ENCODE measurements at places on chromosomes 2 and 18.

DNA sequence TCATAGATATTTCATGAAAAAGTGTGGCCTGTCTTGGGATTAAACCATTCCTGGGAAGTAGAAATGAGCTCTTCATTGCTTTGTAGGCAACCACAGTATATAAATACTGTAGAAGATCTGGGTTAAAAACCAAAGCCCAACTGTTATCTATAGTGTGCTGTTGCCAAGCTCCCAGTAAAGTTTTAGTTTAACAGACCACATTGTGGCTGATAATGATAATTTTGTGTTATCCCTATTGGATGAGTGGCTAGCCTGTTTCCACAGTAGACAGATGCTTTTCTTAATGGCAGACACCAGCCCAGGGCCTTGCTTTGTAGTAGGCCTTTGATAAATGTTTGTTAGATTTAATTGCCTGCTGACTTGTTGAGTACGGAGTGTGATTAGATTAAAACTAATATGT is 52.1 kb downstream of the FMNL2 start:
- DNase-seq, result no peak

DNA sequence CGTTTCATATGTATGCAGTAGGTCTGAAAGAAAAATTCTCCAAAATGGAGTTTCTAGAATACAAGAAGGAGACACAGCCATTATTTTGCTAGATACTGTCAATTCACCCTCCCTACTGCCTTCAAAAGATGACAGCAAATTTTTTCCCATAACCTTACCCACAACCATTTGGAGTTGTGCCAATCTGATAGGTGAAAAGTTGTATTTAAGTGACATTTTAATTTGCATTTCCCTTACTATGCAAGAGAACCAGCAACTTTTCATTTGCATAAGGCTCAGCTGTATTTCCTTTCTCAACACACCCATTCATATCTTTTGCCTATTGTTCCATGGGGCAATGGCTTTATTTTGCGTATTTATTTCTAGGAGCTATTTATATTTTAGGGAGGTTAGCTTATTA is 31.4 kb upstream of the IL18RAP start:
- no peak for DNase-seq

- no peak for DNase-seq
Measured at GRCh38 chr2:224027070-224027469, 12.0 kb downstream of the SERPINE2 start.

GRCh38 chr18:62506495-62507143 is 16.2 kb upstream of the ZCCHC2 start:
- no peak for DNase-seq

DNA sequence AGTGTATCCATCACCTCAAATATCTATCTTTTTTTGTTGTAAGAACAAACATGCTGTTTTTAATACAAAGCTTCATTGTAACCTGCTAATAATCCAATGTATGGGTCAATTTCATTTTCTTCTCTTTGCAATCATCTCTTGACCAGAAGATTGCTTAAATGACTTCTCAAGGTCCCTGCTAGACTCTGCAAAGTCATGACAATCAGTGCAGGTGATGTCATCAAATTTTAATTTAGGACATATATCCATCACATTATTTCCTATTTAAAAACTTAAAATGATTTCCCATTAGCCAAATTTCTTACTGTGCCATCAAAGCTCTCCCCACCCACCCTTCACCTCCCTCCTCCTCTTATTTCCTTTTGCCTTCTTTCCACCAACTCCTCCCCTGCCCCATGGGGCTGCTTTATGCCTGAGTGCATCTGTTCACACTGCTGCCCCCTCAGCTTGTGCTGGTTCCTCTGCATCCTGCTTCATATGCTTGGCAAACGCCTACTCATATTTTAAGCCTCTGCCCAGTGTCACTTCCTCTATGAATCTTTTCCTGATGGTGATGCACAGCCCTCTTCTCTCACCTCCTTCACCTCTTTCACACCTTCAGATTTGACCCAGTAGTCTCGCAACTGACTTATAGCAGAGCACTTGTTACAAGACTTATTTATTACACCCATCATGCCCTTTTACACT is 20.3 kb downstream of the PLEK start:
- no peak for DNase-seq

DNA sequence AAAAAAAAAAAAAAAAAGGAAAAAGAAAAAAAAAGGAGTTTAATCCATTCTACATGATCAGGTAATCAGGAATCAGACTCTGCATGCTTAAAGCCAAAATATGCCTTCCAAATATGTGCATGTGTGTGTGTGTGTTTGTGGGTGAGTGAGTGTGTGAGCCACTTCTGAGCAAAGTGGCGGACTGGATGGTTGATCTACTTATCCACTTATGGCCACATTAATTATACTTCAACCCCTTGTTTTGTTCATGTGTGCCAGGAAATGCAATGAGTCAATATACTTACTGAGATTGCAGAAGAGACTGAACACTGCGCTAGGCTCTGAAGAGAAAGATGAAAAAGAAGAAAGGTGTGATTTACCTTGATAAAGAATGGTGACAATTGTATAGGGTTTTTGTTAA is 586.5 kb upstream of the NXPH2 start:
- no peak for DNase-seq

GRCh38 chr2:71526975-71527374 is 73.6 kb downstream of the DYSF start:
- no peak for DNase-seq

- DNase-seq, result no peak
Measured at GRCh38 chr2:241189093-241189855, 797 bp downstream of the ANO7 start.

GRCh38 chr2:65574993-65575392 is 142.6 kb upstream of the SPRED2 start:
- no peak for DNase-seq

DNA sequence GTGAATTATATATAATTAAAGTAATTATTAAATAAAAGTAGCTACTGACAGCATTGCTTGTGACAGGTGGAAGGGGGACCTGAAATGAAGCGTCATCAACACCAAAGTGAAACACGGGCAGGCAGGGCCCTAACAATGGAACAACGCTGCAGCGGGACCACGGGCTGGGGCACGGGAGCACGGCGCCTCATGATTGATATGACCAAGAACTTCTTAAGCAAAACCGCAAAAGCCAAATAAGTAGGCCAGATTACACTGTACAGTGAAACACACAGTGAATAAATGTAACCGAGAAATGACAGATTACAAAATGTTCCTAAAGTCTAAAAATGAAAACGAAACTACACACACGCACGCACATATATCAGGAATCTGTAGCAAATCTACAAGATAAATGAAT is 81.4 kb downstream of the SNTG2 start:
- no peak for DNase-seq

DNA sequence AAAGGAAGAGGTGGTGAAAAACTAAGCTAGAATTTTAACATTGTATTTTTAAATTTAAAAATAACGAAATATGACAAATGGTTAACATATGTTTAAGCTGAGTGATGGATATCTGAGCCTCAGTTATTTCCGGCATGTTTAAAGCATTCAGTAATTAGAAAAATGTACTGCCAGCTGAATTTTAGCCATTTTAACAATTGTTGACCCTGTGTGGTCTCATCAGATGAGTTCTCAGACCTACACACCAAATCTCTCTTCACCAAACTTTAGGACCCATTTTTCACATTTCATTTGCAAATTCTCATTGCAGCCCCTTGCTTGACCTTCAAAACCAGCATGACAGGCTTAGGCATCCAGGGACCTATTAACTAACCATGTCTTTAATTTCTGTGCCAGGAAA is 91.5 kb upstream of the RGPD4 start:
- no peak for DNase-seq

GRCh38 chr18:58562999-58563667 is 65.8 kb downstream of the ALPK2 start:
- no peak for DNase-seq

DNA sequence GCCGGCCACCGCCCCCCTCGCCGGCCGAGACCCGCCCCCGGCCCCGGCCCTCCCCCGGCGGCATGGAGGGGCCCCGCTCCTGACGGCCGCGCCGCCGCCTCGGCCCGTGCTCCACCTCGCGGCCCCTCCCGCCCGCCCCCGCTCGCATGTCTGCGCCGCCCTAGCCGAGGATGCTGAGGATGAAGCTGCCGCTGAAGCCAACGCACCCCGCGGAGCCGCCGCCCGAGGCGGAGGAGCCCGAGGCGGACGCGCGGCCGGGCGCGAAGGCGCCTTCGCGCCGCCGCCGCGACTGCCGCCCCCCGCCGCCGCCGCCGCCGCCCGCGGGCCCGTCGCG is 397 bp downstream of the ZCCHC2 start:
- no peak for DNase-seq
